ENCODE measurements at places on chromosomes 7 and 10.

DNA sequence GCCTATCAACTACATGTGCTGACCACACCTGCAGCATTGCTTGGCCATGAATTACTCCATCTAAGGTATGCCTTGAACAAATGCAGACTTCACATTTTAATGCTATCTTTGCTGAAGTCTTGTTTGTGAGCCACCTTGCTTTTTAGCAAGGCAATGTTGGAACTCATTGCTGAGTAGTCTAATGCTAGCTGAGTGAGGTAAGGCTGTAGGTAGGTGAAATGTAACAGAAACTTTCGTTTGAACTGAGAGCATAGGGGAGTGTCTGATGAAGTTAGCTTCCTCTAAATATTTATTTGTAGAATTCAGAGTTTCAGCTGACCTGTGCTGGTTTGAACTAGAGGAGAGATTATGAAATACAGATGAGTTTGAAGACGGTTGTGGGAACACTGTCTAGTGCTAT is 238.5 kb downstream of the SEMA3A start:
- no peak for DNase-seq

GRCh38 chr10:103811463-103811862 is 43.9 kb downstream of the SH3PXD2A start:
- no peak for DNase-seq

- no peak for DNase-seq
Observed at GRCh38 chr7:86598311-86598710, 45.4 kb upstream of the GRM3 start.

DNA sequence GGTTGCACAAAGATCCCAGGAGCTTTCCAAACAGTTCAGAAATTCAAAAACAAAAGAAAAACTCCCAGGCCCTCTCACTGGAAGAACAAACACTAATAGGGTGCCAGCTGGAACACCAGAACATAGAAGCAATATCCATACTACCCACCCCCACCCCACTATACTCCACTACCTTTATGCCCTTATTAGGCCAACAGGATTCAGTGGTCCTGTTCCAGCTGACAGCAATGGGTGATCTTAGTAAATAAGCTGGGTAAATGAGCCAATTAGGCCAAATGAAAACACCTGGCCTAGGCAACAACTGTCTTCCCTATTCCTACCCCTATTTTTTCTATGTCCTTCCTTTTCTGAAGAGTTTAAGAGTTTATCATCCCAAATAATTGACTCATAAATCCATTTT is 11.7 kb downstream of the NOC3L start:
- DNase-seq = no peak

DNA sequence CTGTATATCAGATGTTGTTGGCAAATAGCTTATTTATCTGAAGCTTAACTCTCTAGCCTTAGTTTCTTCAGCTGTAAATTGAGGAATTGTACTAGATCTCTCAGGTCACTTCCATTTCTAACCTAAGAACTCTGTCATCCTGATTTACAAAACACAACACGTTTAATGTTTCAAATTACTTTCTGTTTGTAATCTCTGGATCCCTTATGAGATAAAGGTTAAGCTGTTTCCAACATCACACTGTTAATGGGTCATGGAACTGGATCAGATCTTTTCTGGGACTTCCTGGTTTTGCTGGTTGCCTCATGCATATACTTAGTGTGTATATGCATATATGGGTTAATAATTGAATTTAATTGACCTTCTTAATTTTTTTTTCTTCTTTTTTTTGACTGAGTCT is 9.9 kb downstream of the SAMD8 start:
- DNase-seq = no peak

- DNase-seq = no peak
Observed at GRCh38 chr10:64115908-64116643, 594.9 kb downstream of the REEP3 start.

DNA sequence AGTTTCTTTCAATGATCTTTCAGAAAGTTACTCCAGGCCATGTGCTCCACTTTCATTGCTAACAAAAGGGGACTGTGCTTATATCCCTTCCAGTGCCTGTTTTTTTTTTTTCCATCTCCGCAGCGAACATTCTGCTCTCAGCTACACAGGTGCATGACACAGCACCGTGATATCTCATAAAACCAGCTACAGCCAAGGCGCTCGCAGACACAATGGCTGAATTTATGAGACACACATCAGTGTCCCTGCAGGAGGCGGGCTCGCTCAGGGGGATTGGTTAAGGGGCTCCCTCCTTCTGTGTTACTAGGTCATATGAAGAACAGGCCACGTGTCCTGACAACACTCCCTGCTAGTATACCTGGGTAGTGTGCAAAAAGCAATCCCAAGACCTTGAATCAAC is 245.5 kb downstream of the SKAP2 start:
- no peak for DNase-seq

Data from activated CD4-positive, alpha-beta T cell treated with anti-CD3 and anti-CD28 coated beads, Interleukin-2, amount 50 U/mL, for 4 hours (primary cell).